ENCODE measurements at places on chromosomes 7 and 10.
A peak's percentile ranks its signal among the peaks of the same experiment; 100 is the strongest.

DNA sequence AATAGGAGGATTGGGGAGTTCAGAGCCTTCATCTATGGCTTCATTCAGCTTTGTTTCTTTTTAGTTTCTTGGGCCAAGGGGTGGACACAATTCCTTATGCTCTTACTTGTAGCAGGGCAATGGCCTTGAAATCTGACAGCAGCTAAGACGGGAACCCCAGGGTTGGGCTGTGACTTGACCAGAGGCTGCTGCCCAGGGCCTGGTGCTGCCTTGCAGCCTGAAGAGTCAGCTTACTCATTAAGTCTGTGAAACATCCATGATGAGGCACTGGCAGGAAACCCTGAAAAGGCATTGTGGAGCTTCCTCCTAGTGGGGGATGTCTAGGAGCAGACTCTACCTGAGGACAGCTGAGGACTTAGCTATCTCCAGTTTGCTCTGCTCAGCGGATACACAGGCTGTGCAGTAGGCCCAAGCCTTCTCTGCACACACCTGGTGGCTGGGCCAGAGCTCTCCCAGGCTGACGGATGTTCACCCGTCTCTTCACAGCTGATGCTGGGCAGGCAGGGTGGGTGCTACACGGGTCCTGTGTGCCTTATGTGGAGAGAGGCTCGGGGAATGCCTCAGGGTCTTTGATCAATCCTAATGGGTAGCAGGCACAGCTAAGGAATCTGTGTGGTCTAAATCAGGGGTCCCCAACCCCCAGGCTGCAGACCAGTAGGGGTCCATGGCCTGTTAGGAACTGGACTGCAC lies 17.8 kb downstream of the CXCL12 start:
- no peak for DNase-seq

- peak; percentile 42 for DNase-seq
Measured at GRCh38 chr7:150568714-150569113, 1.5 kb downstream of the GIMAP4 start.

- no peak for DNase-seq
Measured at GRCh38 chr10:6707352-6707751, 127.3 kb upstream of the PRKCQ start.

DNA sequence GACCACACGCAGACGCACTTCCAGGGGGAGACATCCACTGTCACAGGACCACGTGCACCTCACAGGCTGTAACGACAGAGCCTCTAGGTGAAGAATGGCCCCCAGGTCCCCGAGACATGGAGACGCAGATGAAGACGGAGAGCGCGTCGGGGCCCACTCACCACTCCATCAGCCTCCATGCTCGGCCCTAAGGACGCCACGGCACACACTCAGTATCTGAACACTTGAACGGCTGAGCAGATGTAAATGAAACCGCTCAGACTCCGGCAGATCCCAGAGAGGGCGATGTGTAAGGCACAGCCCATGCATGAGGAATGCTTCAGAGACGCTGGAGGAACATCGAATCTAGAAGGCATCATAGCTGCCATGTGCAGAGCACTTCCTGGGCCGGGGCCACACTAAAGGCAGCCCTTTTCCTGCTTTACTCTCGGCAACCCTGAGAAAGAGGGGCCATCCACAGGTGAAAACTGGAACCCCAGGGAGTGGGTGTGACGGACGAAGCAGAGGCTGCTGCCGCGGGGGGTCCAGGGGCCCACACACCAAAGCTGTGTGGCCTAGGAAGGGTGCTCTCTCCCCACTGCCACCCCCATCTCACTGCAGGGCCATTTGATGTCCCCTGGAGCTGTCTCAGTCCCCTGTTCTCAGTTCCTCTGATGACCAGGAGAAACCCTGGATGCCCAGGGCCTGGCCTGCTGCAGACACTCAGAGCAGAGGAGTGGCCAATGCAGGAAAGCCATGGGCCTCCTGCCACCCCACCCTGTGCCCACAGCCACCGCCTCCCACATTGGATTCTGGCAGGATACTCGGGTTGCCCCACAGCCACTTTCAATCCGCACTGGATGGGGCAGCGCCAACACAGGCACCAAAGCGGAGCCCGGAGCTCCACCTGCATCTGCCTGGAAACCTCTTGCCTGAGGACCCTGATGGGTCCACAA lies 253.8 kb downstream of the MAD1L1 start:
- DNase-seq = no peak

DNA sequence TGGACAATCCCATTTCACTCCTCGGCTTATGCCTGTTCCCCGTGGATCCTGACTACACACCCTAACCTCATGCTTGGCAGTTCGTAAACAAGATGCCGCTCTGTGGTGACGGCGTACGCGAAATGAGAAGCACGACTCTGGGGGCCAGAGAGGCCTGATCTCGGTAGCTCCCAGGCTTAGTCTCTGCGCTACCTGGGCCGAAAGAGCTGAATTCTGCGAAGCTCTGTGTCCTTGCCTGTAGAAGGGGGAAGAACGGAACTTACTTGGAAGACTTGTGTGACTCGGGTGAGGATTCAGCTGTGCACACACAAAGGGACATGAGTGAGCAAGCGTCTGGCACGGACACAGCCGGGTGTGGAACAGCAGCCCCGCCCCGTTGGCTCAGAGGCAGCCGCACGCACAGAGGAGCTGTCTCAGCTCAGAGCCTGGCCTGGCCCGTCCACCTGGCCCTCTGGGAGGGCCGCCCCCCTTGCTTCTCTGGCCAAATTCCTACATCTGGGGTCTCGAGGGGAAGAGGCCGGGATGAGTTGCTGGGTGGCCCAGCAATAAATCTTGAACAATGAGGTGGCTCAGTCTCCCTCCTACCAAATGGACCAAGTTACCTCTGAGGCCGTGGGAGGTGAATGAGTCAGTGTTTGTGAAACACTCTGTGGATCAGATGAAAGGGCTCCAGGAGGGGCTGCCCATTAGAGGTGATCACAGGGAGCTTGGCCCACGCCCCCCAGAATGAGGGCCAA lies 83.8 kb downstream of the PDGFA start:
- no peak for DNase-seq

DNA sequence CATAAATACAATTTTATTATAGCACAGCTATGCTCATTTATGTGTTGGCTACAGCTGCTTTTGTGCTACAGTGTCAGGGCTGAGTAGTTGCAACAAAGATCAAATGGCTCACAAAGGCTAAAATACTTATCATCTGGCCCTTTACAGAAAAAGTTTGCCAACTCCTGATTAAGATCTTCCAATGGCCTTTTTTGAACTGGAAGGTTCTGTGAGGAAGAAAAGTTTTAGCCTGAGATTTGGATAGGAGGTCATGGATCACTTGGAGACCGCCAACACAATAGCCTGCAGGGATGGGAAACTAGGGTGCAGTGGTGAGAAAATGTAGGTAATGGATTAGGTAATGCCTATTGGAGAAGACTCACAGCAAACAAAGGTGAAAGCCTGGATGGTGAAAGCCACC lies 169.8 kb downstream of the NOC3L start:
- no peak for DNase-seq

GRCh38 chr10:59839576-59839975 lies 66.8 kb downstream of the CCDC6 start:
- DNase-seq = peak; percentile 38

DNA sequence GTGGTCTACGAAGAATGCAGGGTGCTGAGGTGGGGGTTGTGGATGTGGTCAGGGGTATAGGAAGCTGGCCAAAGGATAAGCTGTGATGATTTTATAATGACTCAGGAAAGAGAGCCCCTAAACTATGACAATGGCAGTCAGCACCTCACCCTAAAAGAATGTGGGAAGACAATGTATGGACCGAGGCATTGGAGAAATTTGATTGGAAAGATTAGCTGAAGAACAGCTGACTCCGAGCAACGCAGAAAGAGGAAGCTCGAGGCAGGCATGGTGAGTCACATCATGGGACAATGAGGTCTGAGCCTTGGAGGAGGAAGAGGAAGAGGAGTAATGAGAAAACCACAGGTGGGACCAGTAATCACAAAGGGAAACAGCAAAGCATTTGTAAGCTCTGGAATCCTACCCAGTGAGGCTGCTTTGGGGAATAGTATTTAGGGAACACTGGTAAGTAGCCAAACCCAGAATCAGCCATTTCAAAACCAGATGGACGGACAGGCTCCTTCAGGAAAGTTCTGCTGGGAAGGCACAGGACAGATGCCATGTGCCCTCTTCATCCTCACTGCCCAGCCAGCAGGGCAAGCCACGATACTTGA lies 295.4 kb downstream of the PRPF18 start:
- peak; percentile 96 for DNase-seq

- no peak for DNase-seq
Measured at GRCh38 chr7:13852281-13852968, 137.0 kb downstream of the ETV1 start.

DNA sequence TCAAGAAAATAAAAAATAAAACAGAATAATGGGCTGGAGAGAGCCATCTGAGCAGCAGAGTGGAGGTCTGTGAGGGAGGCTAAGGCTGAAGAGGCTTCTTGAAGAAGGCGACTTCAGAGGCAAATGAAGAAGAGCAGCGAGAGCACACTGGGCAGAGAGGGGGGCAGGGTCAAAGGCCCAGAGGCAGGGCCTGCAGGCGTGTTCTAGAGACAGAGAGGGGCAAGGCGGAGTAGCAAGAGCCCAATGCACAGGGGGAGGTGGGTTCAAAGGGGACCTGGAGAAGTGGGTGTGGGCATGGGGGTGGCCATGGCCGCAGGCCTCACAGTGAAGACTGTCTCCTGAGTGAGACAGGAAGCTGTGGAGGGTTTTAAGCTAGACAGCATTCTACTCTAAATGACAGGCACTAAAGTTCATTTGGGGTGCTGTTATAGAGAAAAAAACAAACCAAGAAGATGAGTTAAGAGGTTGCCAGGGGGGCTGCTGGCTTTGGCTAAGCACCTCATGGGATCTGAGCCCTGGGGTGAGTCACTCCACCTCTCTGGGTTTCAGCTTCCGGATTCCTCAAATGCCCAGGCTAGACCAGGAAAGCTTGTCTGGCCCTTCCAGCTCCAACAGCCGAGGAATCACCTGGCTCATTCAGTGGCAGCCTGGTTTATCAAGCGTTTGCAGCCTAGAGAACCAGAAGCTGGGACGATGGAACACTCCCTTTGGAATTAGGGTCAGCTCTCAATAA lies 81.7 kb downstream of the DLG5 start:
- DNase-seq = no peak

GRCh38 chr7:27185013-27185853 lies at the start of gene HOXA11:
Gene HOXA11, minus strand, starts transcription at chr7:27185232. Its CDS starts 88 bp downstream, at chr7:27185144.
- DNase-seq = no peak

GRCh38 chr10:29324220-29324841 lies 35.5 kb downstream of the LYZL1 start:
- no peak for DNase-seq

- no peak for DNase-seq
Measured at GRCh38 chr7:5631152-5631551, 150.3 kb downstream of the RNF216 start.

DNA sequence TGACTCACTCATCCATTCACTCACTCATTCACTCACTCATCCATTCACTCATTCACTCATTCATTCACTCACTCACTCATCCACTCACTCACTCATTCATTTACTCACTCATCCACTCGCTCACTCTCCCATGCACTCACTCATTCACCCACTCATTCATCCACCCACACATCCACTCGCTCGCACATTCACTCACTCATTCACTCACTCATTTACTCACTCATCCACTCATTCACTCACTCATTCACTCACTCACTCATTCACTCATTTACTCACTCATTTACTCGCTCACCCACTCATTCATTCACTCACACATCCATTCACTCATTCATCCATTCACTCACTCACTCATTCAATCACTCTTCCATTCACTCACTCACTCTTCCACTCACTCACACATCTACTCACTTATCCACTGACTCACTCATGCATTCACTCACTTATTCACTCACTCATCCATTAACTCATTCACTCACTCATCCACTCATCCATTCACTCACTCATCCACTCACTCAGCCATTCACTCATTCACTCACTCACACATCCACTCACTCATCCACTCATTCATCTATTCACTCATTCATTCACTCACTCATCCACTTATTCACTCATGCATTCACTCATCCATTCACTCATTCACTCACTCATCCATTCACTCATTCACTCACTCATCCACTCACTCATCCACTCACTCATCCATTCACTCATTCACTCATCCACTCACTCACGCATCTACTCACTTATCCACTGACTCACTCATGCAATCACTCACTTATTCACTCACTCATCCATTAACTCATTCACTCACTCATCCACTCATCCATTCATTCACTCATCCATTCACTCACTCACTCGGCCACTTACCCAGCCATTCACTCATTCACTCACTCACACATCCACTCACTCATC lies 74.0 kb downstream of the CARD11 start:
- DNase-seq = no peak

Measured in inflammatory macrophage (primary cell).